ENCODE measurements at places on chromosomes 5 and 9.

DNA sequence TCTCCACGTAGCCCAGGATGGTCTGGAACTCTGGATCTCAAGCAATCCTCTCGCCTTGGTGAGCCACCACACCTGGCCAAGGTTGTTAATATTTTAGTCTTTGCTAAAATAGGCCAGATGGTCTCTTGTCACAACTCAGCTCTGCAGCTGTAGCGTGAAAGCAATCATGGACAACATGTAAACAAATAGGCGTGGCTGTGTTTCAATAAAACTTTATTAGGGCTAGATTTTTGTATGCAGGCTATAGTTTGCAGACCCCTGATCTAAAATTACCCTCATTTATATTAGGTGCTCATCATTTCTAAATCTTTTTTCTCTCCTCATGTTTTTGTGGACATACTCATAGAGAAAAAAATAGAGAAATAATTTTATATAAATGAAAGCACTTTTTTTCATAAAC lies 72.1 kb upstream of the SLC28A3 start:
- no peak for DNase-seq

DNA sequence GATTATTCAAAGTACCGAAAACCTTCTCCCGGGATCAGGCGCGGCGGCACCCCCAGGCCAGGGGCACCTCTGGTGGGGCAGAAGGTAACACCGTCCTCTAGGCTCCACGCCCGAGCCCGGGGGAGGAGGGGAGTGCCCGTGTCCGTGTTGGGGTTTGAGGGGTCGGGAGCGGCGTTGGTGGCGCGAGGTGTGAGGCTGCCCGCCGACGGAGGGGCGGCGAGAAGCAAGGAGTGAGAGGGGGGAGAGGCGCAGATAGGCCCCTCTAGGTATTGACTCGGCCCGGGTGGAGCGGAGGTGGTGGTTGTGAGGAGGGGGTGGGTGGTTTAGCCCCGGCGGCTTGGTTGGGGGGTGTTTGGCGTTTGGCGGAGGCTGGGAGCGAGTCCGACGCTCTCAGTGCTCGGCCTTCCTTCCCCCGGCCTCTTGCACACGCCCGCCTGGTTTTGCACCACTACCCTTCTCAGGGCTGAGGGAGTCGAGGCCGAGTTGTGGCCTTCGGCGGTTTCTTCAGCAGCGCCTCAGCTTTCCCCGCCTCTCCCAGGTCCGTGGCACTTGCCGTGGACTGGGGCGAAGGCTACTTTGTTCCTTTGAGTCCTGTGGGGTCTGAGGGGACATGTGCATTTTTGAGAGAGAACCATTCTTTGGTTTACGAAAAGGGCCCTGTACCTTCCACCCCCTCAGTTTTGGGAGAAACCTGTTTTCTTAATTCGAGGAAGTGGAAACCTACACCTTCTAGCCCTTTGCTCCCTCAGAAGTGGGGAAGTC lies 450 bp downstream of the GPBP1 start:
- no peak for DNase-seq

- no peak for DNase-seq
Measured at GRCh38 chr5:178644826-178645545, 18.1 kb upstream of the CLK4 start.

DNA sequence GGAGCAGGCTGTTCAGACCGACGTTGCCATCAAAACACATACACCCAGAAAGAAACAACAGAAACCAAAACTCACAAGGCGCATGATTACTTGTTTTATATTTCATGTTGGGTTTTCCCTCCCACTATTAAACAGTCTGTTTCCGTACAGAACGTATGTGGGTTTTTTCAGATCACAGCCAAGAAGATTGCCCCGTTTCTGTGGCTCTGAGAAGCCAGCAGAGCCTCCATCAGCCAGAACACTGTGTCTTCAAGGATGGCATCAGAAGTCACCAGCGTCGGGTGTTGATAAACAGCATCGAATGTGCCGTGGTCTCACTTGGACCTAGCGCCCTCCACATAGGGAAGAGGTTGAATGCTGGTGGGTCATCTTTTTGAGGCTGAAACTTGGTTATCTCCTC lies 42.8 kb downstream of the FAM78A start:
- no peak for DNase-seq

- no peak for DNase-seq
Measured at GRCh38 chr9:8815219-8815618, 1015.6 kb upstream of the DMAC1 start.

DNA sequence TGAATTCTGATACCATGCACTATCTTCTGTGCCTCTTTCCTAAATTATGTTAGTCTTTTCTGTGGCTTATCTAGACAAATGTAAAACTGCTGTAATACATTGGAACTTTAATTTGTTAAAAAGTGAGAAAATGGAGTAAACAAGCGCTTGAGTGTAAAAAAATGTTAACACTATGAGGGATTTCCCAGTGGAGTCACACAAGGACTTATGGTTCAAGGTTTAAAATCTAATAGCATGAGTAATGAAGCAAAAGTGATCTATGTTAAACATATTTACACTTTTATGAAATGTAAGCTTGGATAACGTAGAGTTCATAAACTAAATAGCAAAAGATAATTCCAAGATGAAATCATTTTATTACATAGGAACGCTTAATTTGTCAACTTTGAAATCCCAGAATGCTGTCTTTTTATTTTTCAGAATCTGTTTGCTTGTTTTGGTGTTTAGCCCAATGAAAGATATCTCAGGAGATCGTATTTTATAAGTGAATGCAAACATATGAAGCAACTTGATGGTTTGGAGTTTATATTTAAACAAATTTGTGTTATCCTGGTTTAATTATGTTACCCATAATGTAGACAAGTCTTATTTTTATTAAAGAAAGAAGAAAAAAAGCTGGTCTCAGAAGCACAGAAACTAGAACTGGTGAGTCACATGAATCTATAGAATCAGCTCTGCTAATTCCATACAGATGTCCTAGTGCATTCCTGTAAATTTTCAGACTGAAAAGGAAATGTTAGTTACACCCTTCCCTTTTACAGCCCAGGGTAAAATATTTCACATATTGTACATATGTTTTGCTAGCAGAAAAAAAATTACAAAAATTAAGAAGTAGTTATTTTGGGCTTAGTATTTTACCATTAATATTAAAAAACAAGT lies 34.2 kb upstream of the FBN2 start:
- no peak for DNase-seq

DNA sequence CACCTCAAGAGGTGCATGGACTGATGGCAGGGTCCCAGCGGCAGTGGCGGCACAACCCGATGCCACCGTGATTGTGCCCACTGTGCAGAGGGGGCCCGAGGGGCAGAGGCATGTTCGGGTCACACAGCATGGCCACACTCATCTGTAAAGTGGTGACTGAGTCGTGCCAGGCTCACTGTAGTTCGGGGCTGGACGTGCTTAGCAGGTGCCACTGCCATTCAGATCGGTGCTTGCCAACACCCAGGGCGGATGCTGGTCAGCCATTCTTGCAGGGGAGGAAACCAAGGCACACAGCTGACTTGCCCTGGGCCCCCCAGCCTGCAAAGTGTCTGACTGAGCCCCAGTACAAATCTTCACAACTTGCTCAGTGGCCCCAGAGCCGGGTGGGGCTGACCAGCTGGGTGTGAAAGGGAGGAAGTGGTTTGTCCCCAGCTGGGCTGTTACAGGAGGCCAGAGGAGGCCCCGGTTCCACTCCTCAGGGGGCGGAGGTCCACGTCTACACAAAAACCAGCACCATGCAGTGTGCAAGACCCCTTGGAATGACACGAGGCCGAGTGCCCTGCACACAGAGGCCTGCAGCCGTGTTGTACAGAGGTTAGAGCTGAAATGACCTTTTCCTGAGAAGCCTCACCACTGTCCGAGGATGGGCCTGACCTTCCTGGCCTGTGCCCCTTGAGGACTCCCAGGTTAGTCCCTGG lies 17.9 kb downstream of the FGD3 start:
- no peak for DNase-seq

GRCh38 chr9:10443868-10444204 lies 169.0 kb downstream of the PTPRD start:
- no peak for DNase-seq

DNA sequence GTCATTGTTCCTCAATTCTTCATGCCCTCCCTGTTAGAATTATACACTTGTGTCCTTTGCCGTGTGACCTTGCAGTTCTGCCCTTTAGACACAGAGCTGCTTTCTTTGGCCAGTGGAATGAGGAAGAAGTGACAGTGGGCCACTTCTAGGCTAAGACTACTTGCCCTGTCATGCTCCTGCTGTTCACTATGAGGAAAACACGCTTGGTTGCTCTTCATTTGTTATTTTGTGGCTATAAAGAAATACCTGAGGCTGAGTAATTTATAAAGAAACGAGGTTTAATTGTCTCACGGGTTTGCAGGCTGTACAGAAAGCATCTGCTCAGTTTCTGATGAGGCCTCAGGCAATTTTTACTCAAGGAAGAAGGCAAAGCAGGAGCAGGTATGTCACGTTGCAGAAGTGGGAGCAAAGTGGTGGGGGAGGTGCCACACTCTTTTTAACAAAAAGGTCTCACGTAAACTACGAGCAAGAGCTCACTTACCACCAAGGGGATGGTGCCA lies 279.1 kb upstream of the DMAC1 start:
- DNase-seq = no peak

All from activated CD8-positive, alpha-beta memory T cell treated with anti-CD3 and anti-CD28 coated beads for 4 hours (primary cell).